ENCODE measurements at places on chromosomes 2 and 18.

- no peak for DNase-seq
These were observed 103.8 kb upstream of the OSR1 start for GRCh38 chr2:19462256-19462645.

- no peak for DNase-seq
These were observed 321.8 kb downstream of the ZEB2 start for GRCh38 chr2:144198116-144198515.

- DNase-seq: no peak
These were observed 28.2 kb upstream of the GIGYF2 start for GRCh38 chr2:232668805-232669444.

- no peak for DNase-seq
These were observed 20.3 kb upstream of the FAHD2A start for GRCh38 chr2:95382192-95382591.

- DNase-seq: no peak
These were observed 147.4 kb downstream of the MYT1L start for GRCh38 chr2:2183717-2184116.

DNA sequence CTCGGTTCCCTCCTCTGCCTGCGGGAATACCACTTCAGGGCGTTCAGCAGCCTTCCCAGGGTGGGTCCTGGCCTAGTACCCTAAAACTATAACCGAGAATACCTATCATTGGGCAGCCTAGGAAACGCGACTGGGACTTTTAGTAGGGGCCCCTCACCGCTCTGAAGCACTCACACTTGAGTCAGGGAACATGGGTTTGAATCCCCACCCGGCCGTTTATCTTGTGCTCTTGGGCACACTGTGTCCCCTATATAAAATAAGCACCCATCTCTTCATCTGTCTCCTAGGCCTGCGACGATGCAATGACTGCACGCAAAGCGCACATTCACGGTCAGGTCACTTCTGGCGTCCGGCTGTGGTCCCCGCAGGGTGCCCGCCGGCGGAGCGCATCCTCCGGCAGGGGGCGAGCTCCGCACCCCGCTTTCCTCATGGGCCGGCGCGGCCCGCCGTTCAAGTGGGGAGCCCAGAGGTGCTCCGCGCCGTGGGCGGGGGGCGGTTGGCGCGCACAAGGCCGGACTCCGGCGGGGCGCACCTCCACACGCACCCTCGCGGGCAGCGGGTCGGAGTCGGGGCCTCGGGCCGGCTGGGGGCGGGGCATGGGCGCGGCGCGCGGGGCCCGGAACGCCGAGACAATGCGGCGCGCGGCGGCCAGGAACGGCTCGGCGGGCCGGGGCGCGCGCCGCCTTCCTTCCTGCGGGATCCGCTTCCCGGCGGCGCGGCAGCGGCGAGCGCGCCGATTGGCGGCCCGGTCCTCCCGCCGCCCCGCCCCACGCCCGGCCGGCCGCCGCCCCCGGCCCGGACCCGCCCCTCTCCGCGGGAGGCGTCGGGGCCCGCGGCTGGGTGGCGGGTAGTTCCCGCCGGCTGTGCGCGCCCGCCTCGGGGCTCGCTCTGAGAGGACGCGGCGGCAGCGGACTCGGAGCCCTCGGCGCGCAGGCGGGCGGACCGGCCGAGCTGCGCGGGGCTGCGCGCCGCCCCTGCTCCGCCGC, at the start of gene ASAP2:
Gene ASAP2, plus strand, starts transcription at position 850 of the 986 bp plus-strand sequence. CDS start 293 bp downstream, outside the sequence.
- DNase-seq: no peak

DNA sequence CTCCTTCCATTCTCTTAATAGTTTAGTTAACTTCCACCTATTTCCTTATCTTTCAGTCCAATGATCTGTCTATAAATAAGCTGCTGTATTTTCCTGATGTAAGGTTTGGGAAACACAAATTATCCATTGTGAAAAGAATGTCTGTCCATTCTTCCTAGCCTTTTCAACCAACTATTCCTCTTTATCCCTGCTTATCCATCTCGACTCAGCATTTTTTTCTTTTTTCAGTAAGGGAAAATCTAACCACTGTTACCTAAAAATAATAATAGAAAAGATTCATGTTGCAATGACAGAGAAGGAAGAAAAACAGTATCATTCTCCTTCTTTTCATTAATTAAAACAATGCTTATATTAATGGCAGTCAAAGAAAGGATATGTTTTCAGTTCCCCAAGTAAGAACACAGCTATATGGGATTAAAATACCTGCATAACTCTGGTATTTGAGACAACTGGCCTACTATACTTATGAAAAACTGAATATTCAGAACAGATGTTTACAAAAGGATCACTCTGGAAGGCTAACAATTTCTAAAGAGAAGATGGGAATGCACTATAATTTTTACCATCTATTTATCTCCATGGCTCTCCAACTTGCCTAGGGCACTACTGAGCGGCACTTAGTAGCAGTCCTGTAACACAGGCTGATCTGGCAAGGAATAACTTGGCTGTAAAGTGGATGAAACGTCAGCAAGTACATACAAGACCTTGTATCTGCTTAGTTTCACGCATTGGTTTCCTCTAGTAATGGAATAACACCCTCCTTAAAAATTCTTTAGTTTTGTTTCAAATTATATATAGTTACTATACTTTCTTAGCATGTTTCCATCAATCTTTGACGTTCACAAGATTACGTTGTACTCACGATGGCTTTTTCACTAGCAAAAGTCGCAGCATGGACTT, 57.2 kb downstream of the RTTN start:
- no peak for DNase-seq

GRCh38 chr2:16225545-16225944, 285.2 kb downstream of the MYCN start:
- DNase-seq: no peak

GRCh38 chr2:99821039-99821438, 321.4 kb downstream of the AFF3 start:
- DNase-seq: no peak

GRCh38 chr18:75322206-75322605, 105.3 kb downstream of the SMIM21 start:
- DNase-seq: no peak

DNA sequence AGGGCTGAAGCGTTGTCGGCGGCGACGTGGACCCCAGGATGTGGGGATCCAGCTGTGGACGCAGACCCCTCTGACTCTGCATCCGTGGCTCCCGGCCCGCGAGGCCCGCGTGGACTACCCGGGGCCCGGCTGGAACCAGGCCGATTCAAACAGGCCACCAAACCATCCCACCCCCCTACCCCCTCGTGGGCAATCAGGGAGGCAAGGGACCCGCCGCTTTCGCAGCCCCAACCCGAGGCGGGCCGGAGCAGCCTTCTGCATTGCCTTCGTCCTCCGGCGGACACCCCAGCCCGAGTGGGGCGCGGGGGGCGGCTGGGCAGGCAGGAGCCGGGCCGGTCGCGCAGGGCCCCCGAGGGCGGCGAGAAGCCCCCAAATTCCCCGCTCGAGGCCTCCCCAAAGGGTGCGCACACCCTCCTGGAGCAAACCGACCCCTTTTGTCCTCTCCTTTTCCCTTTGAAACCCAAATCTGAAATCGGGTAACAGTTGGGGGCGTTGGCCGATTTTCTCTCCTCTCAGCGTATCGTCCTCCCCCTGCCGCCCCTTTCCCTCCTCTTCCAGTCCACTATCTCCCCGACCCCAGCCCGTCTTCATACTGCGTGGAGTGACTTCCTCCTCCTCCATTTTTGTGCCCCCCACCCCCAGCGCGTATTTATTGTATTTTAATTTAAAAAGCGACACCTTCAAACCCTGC, 7.4 kb downstream of the SP9 start:
- DNase-seq: no peak

DNA sequence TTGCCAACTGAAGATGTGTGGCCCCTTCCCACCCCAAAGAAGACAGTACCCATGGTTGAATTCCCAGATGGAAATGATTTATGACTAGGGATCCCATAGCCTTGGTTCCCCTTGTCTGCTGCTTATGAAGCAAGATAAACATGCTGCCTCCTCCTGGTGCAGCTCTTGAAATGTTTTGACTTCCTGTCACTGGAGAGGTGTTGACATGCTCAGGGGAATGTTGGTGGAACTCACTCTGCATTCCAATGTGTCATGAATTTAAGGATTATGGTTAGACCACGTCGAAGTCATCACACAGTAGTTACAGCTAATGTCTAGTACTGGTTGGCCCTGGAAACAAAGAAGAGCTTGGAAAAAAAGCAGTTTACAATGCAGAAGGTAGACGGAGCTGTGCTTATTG, 69.0 kb upstream of the FAM110C start:
- DNase-seq: no peak

GRCh38 chr2:176122683-176123410, at the start of gene HOXD9:
Gene HOXD9 (plus strand): TSS chr2:176122719. CDS start chr2:176122769, 50 bp downstream.
- no peak for DNase-seq

- DNase-seq: no peak
These were observed 60.4 kb upstream of the GAREM1 start for GRCh38 chr18:32530947-32531651.

DNA sequence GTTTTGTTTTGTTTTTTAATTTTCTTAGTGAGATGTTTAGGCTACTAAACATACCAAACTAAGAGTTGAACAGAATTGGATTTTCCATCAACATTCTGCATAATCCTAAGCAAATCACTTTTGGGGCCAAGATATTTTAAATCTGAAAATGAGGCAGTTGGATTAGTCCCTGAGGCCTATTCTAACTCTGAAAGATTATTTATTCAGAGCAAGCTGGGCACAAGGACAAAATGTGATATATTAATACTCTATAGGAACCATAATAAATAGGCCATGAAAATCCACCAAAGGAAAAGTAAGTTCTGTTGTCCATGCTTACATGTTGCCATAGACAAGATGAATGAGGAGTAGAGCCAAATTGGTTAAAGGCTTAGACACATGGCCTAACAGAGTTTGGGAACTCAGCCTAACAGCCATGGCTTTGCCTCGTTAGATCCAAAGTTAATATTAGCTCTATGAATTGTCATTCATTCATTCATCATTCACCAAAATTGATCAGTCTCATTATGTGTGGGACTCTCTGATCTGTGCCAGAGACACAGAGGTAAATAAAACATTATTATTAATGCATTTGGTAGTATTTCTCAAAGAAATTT, 183.5 kb downstream of the SCG2 start:
- no peak for DNase-seq

DNA sequence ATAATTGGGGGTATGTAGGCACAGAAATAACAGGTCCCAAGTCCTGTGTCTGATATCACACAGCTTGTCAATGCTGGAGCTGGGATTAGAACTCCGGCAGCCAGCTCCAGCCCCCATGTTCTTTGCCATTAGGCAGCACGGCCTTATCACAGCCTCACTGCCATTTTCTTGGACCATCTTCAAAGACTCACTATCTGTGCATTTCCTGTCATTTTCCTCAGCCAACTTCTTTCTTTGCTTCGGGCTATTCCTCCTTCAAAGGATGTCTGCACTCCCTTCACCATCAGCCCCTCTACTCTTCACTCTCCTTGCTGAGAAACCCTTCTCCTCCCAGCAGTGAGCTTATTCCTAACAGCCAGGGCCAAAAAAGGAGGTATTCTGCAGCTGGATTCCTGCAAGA, 139.6 kb downstream of the GALNT14 start:
- no peak for DNase-seq

- peak; percentile 34 for DNase-seq
These were observed 20.6 kb downstream of the HTR2B start for GRCh38 chr2:231104115-231104713.

GRCh38 chr2:234825616-234826015, 126.2 kb upstream of the SH3BP4 start:
- DNase-seq: no peak

DNA sequence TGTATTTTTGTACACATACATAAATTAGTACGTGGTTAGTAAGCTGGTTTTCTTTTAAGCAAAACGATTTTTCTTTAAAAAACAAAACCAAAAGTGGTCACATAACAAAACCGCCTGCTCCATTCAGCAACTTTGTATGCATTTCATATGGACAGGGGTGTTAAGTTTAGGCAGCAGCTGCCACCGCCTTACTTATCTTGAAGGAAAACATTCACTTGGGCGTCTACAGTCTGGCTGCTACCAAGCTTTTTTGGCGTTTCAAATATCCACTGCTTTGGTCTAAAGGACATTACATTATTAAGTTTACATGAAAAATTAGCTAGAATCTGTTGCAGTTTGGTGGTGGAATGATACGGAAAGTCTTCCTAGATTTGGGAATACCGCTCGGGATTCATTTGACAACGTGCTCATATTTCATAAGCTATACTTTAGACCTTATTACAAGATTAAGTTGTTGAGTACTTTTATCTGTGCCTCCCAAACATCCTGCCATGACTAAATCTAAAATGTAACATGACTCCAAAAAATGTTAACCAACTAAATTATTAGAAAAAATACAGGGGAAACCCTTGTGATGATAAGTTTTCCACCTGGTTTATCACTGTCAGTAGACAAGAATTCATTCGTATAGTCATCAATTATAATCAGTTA, 214.8 kb downstream of the NEDD4L start:
- DNase-seq: no peak

DNA sequence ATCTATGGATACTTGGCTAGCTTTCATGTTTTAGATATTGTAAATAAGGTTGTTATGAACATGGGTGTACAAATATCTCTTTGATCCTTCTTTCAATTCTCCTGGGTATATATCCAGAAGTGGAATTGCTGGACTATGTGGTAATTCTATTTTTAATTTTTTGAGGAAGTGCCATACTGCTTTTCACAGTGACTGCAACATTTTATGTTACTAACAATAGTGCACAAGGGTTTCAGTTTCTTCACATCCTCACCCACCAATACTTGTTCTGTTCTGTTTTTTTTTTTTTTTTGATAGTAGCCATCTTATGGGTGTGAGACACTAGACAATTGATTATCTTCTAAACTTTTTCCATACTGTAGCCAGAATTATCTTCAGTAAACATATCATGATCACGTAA, 17.3 kb upstream of the NEUROD1 start:
- DNase-seq: no peak

GRCh38 chr2:2662037-2662846, 331.2 kb upstream of the MYT1L start:
- no peak for DNase-seq

DNA sequence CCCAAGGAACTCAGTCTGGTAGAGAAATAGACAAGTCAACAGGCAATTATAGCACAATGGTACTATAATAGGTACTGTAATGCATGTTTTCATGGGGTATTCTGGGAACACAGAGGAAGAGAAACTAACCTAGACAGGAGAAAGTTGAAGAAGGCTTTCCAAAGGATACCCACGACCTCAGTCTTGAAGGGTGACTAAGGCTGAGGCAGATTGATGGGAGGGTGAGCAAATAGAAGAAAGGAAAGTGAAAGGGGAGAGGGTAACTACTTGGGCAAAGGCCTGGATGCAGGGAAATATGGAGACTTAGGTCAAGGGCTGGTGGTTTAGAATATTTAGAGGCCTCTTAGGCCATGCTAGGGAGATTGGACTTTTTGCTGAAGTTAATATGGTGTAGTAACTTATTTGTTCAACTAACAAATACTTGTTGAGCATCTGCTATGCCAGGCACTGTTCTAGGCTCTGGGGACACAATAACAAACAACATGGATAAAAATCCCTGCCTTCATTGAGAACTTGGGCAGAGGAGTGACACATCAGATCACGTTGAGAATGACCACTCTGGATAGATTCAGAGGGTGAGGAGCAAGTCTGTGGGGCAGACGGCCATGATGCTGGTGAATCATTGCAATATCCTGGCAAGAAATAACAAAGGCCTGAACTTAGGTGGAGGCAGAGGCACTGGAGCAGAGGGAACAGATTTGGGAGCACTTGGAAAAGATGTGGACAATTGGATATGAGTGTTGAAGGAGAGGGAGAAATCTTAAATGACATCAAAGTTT, 56.4 kb downstream of the PLB1 start:
- no peak for DNase-seq
